ENCODE measurements at places on chromosomes 3 and 15. TPM values are rescaled to one million over a fixed set of nuclear protein-coding genes. Genes with fewer than 3 reads are reported as not detected.

Gene XYLB
- 18.0 TPM for total RNA-seq

Gene XXYLT1
- total RNA-seq: 13.5 TPM

Gene ATG3
- 52.9 TPM for total RNA-seq

Gene GNAT1
- total RNA-seq: not detected

Gene CYP8B1
- total RNA-seq: not detected

GRCh38 chr3:76551739-76552138 lies 488.2 kb upstream of the ROBO2 start:
- DNase-seq: no peak

DNA sequence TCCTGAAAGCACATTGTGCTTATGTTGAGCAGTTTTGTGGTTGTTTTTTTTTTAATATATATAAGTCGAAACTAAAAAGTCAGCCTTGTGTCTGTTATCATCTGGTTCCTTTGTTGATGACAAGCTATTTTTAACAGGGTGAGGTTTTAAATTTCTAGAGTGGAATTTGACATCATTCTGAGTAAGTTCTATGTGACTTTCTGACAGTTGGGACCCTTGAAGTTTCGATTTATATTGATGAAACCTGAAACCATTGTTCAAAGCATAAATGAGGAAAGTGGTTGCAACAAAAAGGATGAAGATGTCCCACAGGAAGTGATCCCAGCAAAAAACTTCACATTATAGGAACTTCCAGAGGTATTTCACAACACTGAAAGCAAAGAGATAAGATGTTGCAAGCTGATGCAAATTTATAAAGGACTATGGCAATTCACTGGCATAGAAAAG lies 94.0 kb downstream of the CYP19A1 start:
- DNase-seq: no peak

DNA sequence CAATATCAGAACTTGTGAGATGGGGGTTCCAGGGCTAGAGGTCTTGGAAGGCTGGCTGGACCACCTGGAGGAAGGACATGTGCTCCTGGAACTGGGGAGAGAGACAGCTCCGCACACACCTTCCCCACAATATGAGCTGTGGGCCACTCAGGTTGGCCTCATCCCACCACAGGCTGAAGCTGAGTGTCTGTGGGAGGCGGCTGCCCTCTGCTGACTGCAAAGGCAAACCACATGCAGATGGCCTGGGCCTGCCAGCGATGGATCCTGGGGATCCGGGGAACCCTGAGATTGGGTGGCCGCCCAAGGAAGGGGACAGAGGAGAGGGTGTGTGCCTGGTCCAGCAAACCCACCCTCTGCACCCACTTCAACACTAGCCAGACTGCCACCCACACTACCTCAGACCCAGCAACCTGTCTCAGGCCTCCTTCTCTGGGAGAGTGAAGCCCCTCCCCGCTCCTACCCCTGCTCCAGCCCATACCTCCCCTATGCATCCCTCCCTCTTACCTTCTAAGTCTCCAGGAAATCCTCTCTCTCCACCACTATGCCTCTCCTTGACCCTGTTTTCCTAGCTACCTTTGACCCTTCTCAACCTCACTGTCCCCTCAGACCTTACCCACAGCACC lies 44.8 kb downstream of the CYP11A1 start:
- DNase-seq: peak; percentile 54

DNA sequence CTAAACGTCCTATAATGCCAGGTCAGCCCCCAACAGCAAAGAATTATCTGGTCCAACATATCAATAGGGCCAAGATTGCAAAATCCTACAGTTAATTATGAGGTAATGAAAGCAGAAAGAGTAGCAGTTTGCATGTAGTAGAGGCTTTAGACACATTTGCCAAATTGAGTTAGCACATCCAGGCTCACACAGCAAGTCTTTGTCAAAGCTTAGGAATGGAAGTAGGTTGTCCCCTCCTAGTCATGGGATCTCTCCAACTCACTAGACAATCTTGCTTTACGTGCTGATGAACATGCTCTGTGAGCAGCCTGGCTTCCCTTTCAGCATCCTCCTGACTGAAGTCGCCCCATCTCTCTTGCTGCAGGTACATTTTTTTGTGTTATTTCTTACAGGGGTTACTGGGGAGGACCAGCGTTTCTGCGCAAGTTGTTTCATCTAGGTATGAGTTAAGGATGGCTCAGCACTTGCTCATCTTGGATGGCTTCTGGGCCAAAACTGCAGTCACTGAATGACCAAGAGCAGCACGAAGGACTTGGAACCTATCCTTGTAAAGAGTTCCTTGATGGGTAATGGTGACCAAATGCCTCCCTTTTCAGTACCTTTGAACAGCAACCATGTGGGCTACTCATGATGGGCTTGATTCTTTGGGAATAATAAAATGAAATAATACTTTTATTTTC lies 55.9 kb downstream of the SQOR start:
- DNase-seq: no peak

DNA sequence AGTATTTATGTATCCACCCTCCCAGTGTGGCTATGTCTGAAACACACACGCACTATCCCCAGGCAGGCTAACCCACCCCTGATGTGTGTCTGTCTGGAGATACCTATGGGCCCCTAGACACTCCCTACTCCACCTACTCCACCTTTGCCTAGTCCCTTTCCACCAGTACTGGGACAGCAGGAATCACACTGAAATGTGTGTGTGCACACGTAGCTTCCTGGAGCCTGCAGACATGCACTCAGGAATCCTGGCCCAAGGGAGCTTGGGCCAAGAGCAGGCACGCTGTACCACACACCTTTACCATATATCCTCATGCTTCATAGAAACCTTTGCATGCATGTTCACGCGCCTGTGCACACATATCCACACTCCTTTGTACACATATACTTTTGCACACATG lies 6.9 kb upstream of the PTH1R start:
- DNase-seq: no peak

- no peak for DNase-seq
Observed at GRCh38 chr3:112530573-112530972, 31.2 kb downstream of the ATG3 start.

DNA sequence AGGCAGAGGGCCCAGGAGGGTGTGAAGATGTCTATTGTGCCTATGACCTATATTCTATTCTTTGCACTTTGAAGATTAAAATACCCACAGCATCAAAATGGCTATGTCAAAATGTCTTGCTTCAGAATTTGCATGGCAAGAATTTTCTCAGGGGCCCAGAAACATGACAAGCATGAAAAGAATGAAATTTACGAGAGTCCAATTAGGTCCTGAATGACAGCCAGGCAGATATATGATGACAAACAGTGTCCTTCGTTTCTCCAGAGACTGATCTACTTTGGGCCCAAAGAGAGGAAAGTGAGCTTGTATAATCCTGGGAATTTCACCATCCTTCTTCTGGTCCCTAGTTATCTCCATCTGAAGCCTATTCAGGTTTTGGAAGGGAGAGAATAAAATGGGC lies 609.9 kb downstream of the FHIT start:
- DNase-seq: no peak

- peak; percentile 62 for DNase-seq
Observed at GRCh38 chr3:167978071-167978470, 117.7 kb downstream of the GOLIM4 start.
